Omental fat pad (tissue), 4 donors: ENCODE measurements at places on chromosomes 13 and 19. TPM values are rescaled to one million over a fixed set of nuclear protein-coding genes. Genes with fewer than 3 reads are reported as not detected.

GRCh38 chr13:38854226-38854625 is 136.4 kb downstream of the STOML3 start:
- DNase-seq = no peak

GRCh38 chr13:73293913-73294523 is 235.2 kb downstream of the KLF5 start:
- no peak for DNase-seq

DNA sequence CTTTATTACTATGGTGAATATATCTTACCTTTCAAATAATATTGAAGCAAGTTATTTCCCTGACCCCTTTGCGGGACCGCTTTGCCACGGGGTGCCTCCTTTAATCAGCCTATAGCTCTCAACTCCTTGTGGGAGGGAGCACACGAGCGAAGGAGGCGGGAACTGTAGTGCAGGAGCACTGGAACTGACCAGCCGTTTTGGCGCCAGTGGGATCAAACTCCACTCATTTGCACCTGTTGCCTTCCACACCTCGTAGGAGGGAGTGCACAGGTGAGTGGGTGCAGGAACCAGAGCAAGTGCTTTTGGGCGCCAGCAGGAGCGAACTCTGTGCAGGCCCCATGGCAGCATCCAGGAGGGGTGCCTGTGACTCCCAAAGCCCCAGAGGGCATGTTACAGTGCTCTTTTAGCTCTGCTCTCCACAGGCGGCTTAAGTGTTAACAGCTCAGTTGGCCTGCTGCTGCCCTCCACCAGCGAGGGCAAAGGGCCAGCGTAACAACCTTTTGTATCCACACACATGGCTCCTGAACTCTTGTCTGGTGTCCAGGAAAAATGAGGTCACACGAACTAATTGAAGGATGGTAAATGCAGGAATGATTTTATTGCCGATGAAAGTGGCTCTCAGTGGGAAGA is 206.9 kb downstream of the GGACT start:
- no peak for DNase-seq

GRCh38 chr13:114064450-114065140 is 67.8 kb downstream of the RASA3 start:
- no peak for DNase-seq

DNA sequence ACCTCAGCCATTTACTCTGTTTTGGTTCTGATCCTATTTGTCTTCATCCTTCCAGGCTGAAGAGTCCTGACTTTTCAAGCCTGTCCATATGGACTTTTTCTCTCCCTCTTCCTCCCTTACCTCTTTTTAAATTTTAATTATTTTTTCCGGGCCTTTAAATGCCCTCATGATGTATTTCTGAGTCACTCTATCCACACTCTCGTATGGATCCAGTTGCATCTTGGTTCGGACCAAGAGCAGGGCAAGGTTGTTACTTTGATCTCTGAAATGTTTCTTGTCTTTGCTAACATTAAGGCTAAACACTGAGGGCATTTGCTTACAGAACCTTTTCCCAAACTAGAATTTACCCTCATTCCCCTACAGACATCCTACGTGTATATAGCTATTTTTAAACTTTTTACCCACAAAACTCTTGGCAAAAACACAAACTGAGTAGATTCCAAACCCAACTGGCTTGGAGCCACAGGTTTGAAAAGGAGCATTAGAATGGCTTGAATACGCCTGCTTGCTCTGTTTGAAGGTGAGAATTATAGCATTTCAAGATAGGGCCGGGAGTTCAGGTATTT is 47.4 kb upstream of the SERPINE3 start:
- DNase-seq = no peak

DNA sequence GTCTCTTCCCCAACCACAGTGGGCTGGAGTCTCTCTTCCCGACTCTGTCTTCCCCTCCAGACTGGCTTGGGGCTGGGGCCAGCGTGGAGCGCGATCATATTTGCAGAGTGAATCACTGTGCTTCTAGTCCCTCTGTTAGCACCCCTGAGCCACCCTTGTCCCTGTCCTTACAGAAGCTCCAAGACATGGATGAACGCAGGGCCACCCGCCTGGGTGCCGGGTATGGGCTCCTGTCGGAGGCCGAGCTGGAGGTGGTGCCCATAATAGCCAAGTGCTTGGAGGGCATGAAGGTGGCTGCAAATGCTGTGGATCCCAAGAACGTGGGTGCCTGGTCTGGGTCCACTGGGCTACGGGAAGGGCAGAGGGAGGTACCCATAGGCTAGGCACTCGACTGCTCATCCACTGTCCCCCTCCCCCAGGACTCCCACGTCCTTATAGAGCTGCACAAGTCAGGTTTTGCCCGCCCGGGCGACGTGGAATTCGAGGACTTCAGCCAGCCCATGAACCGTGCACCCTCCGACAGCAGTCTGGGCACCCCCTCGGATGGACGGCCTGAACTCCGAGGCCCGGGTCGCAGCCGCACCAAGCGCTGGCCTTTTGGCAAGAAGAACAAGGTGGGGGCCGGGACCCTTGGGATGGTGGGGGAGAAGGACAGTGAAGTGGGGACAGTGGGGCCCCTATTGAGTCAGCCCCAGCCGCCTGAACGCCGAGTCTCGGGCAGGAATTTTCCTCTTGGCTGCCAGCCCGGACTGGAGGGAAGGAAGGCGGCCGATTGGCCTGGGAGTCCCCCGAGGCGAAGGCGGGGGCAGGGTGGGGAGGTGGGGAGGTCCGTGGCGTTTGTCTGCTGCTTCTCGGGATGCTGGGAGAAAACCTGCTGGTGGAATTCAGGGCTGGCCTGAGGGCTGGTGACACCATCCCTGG is 5.2 kb downstream of the TRIP10 start:
- no peak for DNase-seq

OVOL3 gene
- total RNA-seq = not detected

RNF17 gene
- not detected for total RNA-seq

SYNGR4 gene
- not detected for total RNA-seq

SIGLECL1 gene
- total RNA-seq = not detected
